ENCODE measurements at places on chromosomes 11 and 22. TPM values are rescaled to one million over a fixed set of nuclear protein-coding genes. Genes with fewer than 3 reads are reported as not detected.

MS4A12 gene
- total RNA-seq = not detected

DUSP8 gene
- total RNA-seq = 0.96 TPM

BTG4 gene
- not detected for total RNA-seq

OR8G1 gene
- total RNA-seq = not detected

ARVCF gene
- total RNA-seq = 7.9 TPM

IFTAP gene
- total RNA-seq = 36.2 TPM

OR10D3 gene
- total RNA-seq = not detected

SYT12 gene
- total RNA-seq = 3.2 TPM

MYOD1 gene
- not detected for total RNA-seq

KIRREL3 gene
- not detected for total RNA-seq

CSF2RB gene
- total RNA-seq = not detected

ADM2 gene
- 4.3 TPM for total RNA-seq

DCUN1D5 gene
- 96.9 TPM for total RNA-seq

MS4A3 gene
- not detected for total RNA-seq

ALKBH8 gene
- total RNA-seq = 5.1 TPM

LRRC56 gene
- 0.48 TPM for total RNA-seq

ENTHD1 gene
- not detected for total RNA-seq

DAGLA gene
- under 0.01 TPM for total RNA-seq

COMT gene
- total RNA-seq = 266 TPM

LARGE2 gene
- total RNA-seq = 11.7 TPM

GTSE1 gene
- 0.21 TPM for total RNA-seq

ZBTB16 gene
- 2.4 TPM for total RNA-seq

EHF gene
- total RNA-seq = 296 TPM

SLC43A3 gene
- total RNA-seq = 3.8 TPM

SMIM38 gene
- total RNA-seq = 0.21 TPM

CRY2 gene
- 8.2 TPM for total RNA-seq

DGCR6 gene
- 2.2 TPM for total RNA-seq

GAL3ST1 gene
- total RNA-seq = not detected

TMPRSS4 gene
- 48.7 TPM for total RNA-seq

SLC22A9 gene
- total RNA-seq = not detected

VSIG10L2 gene
- not detected for total RNA-seq

KDM4F gene
- total RNA-seq = not detected

GAL3ST3 gene
- total RNA-seq = not detected

OR52E6 gene
- total RNA-seq = not detected

BDNF gene
- 1.4 TPM for total RNA-seq

FADS3 gene
- 97.4 TPM for total RNA-seq

ZC3H12C gene
- total RNA-seq = 9.0 TPM

HORMAD2 gene
- not detected for total RNA-seq

TTLL1 gene
- 7.7 TPM for total RNA-seq

MRPL16 gene
- 27.7 TPM for total RNA-seq

NPAS4 gene
- not detected for total RNA-seq

MAPK8IP2 gene
- 0.43 TPM for total RNA-seq

KRTAP5-3 gene
- total RNA-seq = not detected

PRG3 gene
- total RNA-seq = not detected

OTUB1 gene
- total RNA-seq = 54.1 TPM

AIFM3 gene
- total RNA-seq = 1.9 TPM

CCDC116 gene
- not detected for total RNA-seq

CASP5 gene
- total RNA-seq = 1.1 TPM

PDGFD gene
- total RNA-seq = 0.48 TPM

GDPD4 gene
- not detected for total RNA-seq

SLC22A8 gene
- not detected for total RNA-seq

NAALADL1 gene
- 15.9 TPM for total RNA-seq

P2RY2 gene
- 19.8 TPM for total RNA-seq

SLC5A1 gene
- total RNA-seq = 1.7 TPM

TMEM191C gene
- total RNA-seq = not detected

TMEM86A gene
- total RNA-seq = 2.7 TPM

MS4A6E gene
- not detected for total RNA-seq

TRPC6 gene
- total RNA-seq = not detected

OR52A1 gene
- under 0.01 TPM for total RNA-seq

Measured in tracheal epithelial cell (primary cell).